ENCODE measurements at places on chromosomes 6 and 20. TPM values are rescaled to one million over a fixed set of nuclear protein-coding genes. Genes with fewer than 3 reads are reported as not detected.

GRCh38 chr6:20370801-20371200 is 30.9 kb upstream of the E2F3 start:
- no peak overlapping the region for H3K27ac ChIP-seq
- no peaks in the 10 kb centered on the region for H3K27me3 ChIP-seq
- no peak overlapping the region for H3K4me3 ChIP-seq
- no peaks in the 10 kb centered on the region for H3K4me1 ChIP-seq
- H3K36me3 ChIP-seq, result no peaks in the 10 kb centered on the region

- no peaks in the 10 kb centered on the region for H3K27me3 ChIP-seq
- H3K4me3 ChIP-seq, result no peak overlapping the region
- DNase-seq, result no peak
- peaks cover 70% of the 10 kb centered on the region for H3K4me1 ChIP-seq
- H3K36me3 ChIP-seq, result peaks cover 9% of the 10 kb centered on the region
Measured at GRCh38 chr20:47557218-47557617, 55.5 kb downstream of the NCOA3 start.

DNA sequence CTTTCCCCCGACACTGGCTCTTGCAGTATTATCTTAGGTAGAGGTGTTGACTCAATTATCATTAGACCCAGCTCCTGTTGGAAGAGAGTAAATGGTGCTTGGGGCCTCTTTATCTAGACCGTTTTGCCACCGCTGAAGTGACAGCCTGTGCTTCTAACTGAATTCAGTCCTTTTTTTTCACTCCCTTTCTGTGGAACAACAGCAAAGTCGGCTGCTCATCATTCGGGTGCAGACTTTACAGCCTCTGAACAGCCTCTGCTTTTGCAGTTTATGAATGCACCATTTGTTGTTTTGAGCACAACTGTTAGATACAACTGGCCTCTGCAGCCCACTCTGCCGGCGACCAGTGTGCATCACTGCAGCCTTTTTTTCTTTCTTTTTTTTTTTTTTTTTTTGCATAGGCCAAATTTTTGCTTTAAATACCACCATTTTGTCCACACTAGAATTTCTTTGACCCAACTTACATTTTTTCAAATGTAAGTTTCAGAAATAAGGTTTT is 35.8 kb downstream of the RREB1 start:
- H3K36me3 ChIP-seq, result no peaks in the 10 kb centered on the region
- H3K27me3 ChIP-seq, result no peaks in the 10 kb centered on the region
- H3K27ac ChIP-seq, result no peak overlapping the region
- H3K4me1 ChIP-seq, result peaks cover 25% of the 10 kb centered on the region

Gene CLVS2
- total RNA-seq, result not detected

DNA sequence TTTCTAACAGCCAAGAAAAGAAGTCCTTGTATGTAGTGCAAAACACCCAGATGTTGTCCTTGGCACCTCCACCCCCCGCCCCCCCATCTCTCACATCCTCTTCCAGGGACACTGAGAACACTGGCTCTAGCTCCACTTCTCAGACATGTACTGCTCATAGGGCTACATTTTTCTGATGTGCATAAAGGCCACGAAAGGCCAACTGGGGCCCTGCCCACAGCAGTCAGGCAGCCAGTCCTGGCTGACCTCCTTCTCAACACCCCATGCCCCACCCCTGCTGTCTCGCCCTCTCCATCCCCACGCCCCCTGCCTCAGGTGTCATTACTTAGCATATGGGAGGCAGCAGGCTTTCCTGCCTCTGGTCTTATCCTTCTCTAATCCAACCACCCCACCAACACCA is 11.3 kb downstream of the GABRR1 start:
- H3K4me1 ChIP-seq, result no peaks in the 10 kb centered on the region
- no peak overlapping the region for H3K27ac ChIP-seq
- no peaks in the 10 kb centered on the region for H3K36me3 ChIP-seq
- DNase-seq, result no peak

GRCh38 chr20:40749985-40750506 is 61.0 kb upstream of the MAFB start:
- H3K4me3 ChIP-seq, result no peak overlapping the region
- H3K27me3 ChIP-seq, result no peaks in the 10 kb centered on the region
- H3K36me3 ChIP-seq, result no peaks in the 10 kb centered on the region
- peaks cover 8% of the 10 kb centered on the region for H3K4me1 ChIP-seq

- H3K36me3 ChIP-seq, result no peaks in the 10 kb centered on the region
- no peaks in the 10 kb centered on the region for H3K27me3 ChIP-seq
- no peak for DNase-seq
- H3K27ac ChIP-seq, result no peak overlapping the region
- no peaks in the 10 kb centered on the region for H3K4me1 ChIP-seq
Measured at GRCh38 chr6:80508885-80509630, 402.6 kb downstream of the BCKDHB start.

Gene TSBP1
- total RNA-seq, result not detected

GRCh38 chr20:32970115-32970972 is 33.9 kb downstream of the SUN5 start:
- DNase-seq, result no peak
- H3K4me1 ChIP-seq, result peaks cover 9% of the 10 kb centered on the region
- H3K27me3 ChIP-seq, result no peaks in the 10 kb centered on the region
- no peak overlapping the region for H3K27ac ChIP-seq

Data from Karpas-422 (cell line).